SK-N-SH treated with all-trans-retinoic acid at 6 μM for 48 hours (cell line): ENCODE measurements at places on chromosomes 2 and 18.

DNA sequence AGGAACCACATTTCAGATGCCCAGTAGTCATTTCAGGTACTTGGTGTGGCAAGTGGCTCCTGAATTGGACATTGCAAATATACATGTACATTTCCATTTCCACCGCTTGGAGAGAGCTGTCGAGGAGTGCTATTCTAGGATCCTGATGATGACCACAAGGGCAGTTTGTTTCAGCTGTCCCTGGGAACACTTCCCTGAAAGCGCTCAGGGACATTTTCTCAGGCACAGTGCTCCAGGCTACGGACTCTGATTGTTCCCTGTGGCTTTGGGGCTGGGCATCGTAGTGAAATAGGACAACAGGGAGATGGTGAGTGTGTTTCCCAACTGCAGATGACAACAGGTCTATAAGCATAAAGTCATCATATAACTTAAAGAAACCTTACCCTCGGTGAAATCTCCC, 3.1 kb downstream of the DBI start:
- ATAC-seq: no peak

- ATAC-seq: no peak
Observed at GRCh38 chr18:5941890-5942289, 46.6 kb upstream of the TMEM200C start.

GRCh38 chr2:222483513-222484039, 59.2 kb downstream of the SGPP2 start:
- ATAC-seq: no peak

- ATAC-seq: peak; percentile 94
Observed at GRCh38 chr2:202831242-202832220, 40.0 kb downstream of the ICA1L start.

GRCh38 chr18:35835833-35836232, 136.6 kb upstream of the RMP24 start:
- ATAC-seq: no peak

DNA sequence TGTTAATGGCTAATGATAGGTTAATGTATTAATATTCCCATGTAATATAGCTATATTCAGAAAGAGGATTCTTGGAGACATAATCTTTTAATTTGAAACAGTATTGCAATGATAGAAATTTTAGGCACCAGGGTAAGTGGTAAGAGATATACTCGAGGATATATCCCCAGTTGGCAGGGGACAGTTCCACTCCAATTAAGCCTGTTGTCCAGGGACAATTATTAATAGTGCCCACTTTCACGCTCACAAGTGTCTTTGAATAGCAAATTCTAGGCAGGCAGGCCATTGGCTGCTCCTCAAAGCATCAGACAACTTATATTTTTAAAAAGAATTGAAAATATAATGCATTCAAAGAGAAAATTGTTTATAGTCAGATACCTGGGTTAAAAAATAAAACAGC, 190.7 kb downstream of the PDE11A start:
- ATAC-seq: no peak

DNA sequence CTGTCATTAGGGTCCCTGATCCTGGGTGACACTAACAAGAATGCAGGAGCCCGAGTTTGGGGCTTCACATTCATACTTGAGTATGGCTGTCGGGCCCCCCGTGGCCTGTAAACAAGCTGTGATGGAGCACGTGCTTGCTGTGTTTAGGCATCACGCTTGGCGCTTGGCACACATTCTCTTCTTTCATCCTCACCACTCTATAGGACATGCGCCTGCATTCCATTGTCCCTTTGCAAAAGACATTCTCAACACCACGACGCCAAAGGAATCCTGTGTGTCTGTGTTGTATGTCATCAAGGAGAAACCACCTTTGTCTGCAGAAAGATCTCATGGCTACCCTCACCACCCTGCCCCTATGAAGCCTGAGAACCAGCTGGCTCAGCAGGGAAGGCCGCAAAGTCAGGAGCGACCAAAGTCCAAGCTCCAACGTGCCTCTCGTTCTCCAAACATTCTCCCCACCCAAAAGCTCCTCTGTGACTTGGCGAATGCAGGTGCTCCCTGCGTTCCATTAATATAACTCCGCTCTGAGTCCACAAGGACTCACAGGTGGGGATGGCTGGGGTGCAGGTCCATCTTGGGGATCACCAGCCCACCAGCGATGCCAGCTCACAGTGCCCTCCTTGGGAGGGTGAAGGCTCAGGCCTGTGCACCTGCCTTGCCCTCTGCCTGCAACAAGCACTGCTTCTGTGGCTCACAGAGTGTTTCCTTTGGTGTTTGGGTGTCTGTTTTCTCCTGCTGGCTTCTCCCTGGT, 6.2 kb upstream of the PER2 start:
- no peak for ATAC-seq

DNA sequence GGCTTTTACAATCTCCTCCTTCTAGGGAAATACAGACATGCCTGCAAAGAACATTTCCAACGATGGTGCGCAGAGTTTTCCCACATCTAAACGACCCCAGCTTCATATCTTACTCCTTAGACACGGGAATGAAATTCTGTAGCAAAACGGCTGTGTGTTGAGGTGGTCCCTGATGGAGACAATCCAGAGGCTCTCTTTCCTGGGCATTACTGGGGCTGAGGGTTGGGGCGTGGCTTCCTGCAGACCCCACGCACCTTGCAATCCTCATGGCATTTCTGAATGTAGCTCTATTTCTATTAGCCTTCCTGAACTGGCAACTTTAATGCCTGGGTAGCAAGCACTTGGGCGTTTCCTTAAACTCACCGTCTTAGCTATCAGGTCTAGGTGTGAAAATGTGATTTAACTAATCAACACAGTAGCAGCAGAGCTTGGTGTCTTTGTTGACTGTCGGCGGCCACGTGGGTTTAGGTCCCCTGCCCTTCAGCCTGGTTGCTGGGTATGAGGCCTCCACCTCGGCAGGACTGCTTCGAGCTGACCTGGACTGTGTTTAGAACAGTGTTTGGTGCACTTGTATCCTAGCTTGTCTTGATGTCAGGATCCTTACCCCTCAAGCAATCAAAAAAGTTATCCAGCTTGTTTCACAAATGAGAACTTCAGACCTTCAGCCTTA, 242.8 kb downstream of the GBX2 start:
- no peak for ATAC-seq

- ATAC-seq: no peak
Observed at GRCh38 chr2:916935-917334, 33.7 kb upstream of the SNTG2 start.

DNA sequence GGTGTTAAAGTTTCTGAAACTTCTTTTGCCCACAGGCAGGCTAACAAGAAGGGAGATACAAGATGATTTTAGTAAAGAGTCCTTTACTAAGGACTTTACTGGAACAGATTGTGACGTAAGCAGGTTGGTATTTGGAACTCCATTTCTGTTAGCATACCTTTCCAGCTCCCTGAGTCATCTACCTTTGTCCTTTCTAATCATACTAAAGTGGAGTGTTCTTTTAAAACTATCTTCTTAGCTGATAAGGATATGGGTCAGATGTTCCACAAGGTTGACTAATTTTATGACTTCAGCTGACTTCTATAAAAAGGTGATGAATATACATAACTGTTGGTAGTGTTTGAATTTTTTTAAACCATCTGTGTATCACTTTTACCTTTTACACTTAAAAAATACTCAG, 21.1 kb downstream of the UGP2 start:
- ATAC-seq: peak; percentile 31; the same call in 2 of the 3 replicates

- ATAC-seq: peak; percentile 28; the same call in 1 of the 3 replicates
Observed at GRCh38 chr2:217316743-217317142, 456.9 kb upstream of the TNP1 start.

DNA sequence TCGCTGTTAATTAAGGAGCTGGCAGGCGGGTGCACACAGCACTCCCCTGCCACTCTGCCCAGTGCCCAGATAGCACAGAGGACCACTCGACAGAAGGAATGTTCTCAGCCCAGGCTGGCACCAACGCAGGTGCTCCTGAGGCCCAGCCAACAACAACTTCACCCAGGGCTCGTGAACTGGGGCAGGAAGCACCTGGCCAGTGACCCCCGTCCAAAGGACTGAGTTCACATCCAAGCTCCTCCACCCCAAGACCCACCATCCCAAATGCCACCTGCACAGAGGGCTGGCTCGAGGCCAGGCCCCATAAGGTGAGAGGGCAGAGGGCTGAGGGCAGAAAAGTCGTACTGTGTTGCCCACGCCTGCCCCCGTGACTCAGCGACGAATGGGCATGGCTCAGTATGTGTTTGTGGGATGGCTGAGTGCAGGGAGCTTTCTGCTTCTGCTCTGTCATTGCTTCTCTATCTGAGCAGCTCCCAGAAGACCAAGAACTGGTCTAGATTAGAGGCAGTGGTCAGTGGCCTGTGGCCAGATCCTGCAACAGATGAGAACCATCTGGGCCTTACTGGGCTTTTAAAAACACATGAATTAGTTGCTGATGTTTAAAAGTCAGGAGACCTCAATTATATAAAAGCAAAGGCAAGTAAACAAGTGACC, 68.4 kb downstream of the POLR1A start:
- peak; percentile 79 for ATAC-seq

DNA sequence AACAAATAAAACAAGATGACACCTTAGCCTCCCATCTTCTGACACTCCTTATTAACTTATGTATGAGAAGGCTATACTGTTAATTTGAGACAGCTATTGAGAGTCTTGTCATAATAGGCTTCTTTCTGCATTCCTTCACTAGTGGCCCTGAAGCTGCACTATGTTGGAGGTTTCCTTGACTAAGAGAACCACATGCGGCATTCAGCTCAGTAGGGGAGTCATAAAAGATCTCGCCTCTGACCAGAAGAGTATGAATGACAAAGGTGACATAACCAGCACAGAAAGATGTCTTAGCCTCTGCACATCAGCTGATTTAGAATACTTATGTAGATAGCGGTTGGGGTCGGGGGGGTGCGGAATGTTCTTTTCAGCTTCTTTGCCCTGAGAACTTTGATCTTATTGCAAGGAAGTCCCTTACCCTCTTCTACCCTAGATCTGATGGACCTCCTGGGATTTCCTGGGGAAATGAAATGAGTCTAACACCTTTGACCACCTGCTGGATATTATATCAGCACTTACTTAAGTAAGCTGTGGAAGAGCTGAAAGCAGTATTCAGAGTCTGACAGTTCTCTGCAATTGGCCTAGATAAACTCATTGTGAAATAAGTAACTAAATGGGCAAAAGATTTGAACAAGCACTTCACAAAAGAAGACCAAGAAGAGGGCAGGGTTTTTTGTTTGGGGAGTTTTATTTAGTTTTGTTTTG, 24.2 kb downstream of the RBM45 start:
- ATAC-seq: no peak

DNA sequence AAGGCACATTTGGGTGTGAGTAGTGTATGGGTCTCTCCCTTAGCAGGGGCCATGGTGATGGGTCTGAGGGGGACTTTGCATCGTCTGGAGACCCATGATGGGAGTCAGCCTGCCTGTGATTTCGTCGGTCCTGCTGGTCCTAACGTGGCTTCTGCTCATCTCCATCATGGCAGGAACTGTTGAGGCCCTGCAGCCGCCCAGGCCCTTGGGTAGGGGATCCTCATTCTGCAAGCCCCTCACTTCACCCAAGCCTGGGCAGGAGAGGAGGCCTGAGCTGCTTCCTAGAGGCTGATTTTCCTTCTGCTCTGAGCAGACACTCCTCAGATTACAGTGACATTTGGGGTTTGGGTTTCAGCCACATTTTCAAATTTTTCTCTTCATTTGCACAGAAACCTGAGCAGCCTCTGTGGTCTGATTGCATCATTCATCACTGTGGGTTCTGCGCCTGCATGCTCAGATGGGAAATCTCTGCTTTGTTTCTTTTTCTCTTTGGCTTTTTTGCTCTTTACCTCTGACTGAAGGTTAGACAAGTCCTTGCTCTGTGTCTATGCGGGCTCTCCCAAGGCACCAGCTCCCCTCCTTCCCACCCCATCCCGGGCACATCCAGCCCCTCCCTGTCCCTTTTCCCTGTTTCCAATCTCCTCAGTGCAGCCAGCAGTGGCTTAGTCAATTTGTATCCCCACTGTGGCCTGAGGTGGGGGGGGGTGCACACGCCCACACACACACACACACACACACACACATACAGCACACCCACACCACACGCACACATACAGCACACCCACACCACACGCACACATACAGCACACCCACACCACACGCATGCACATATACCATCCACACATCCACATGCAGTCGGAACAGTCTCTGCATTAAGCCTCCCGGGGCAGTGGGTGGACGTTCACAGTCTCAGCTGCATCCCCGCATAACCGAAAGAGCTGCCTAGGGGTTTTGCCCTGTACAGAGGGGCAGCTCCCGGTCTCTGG, 305.4 kb upstream of the HS6ST1 start:
- no peak for ATAC-seq

DNA sequence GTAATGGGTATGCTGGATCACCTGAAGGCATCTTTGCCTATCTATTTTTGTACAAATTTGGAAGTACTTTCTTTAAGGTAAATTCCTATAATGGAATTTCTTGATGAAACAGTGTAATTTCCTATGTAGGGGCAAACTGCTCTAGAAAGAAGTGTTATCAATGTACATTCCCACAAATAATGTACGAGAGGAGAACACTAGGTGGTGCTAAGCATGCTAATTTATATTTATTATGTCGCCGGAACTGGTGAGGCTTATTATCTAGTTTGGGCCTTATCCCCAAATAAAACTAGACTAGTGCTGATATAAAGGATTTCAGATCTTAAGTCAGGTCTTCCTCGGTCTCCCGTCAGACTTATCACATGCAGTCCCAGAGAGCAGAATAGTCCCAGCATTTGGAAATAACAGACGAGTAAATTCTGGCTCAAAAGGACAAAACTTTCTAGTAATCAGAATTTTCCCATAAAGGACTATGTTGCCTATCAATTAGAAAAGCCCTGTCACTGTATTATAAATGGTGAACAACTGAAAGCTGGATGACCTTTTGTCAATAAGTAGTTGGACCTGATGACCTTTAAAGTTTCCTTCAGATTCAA, 86.9 kb upstream of the RBBP8 start:
- peak; percentile 59; the same call in 2 of the 3 replicates for ATAC-seq

DNA sequence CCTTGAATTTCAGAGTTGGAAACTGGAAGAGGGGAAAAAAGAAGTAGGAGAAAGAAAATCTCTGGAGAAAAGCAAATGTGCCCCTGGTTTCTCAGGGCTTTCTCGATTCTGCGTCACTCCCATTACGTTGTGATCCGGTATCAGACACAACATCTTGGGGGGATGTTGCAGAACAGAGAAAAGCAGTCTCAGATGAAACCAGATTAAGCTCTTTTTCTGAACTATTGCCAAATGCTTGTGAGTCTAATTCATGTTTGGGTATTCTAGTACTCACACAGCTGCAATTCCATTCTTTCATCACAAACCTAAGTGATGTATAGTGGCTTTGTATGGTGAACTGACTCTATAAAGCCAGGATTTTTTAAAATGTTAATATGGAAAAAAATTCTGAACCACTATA, 233.2 kb downstream of the TCF4 start:
- ATAC-seq: peak; percentile 67

DNA sequence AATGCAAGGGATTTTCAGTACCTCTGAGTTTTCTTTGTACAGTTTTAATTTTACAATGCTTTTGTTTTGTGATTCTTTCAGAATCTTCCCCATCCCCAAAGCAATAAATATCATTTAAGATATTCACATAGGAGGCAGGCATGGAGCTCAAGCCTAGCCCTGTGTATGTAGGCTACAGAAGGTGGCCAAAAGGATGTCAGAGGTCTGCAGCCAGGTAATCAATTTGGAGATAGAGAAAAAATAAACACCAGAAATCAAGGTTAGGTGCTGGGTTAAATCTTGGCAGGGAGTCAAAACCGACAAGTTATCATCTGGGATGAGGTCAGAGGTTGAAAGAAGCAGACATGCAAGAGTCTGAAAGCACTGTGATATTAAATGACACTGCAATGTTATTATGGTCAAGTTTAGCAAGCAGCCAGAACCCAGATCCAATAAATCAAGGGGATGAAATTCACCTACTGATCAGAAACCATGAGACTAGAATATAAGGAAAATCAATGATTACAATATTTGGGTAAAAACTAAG, 45.1 kb upstream of the LRP1B start:
- peak; percentile 21 for ATAC-seq
